ENCODE measurements at places on chromosomes 7 and 10.

- no peak for DNase-seq
These were observed 3.8 kb upstream of the MRC1 start for GRCh38 chr10:17805330-17805729.

- no peak for DNase-seq
These were observed 75.3 kb upstream of the CC2D2B start for GRCh38 chr10:95832216-95833041.

DNA sequence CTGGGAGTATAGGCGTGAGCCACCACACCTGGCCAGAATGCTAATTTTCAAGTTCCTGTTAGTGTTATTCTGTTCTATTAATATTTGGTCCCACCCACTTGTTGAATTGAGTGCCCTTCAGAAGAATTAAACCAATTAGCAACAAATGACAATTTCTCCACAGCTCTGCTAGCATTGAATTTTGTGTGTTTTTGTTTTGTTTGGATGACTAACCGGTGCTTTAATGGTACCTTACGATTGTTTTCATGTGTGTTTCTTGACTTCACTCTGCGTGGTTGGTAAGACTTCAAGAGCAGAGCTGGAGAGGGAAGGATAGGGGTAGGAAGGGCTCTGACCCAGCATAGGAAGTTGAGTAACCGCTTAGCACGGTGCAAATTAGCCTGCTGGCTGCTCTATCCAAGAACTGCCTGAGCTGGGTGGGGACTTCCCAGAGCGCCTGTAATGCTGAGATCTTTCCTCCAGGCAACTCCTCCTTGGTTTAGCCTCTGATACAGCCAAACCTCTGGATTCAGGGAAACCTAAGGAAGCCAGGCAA lies 4.6 kb downstream of the ARPC1B start:
- DNase-seq = peak; percentile 37

DNA sequence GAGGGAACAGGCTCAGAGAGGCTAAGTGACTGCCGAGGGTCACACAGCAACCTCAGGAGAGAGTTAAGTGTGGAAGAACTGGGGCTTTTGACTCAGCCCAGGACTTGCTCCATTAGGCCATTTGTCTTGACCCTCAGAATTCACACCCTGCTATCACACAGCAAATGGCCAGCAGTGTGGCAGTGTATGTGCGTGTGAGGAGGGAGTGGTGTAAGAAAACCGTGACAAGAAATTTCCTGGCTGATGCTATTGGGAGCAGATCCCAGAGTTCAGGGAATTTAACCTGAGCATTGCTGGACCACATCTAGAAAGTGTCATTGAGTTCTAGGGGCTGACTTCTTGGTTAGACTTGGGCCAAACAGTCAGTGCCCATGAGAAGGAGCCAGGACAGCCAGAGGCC lies 18.4 kb downstream of the VWA2 start:
- DNase-seq = no peak

GRCh38 chr7:65915921-65916657 lies 43.2 kb downstream of the VKORC1L1 start:
- no peak for DNase-seq
